ENCODE measurements at places on chromosomes 4 and X.

- DNase-seq, result no peak
These were observed 10.1 kb downstream of the SHOX start for GRCh38 chrX:640641-641040.

- DNase-seq, result no peak
These were observed 587 bp downstream of the TIMM8A start for GRCh38 chrX:101347859-101348451.

DNA sequence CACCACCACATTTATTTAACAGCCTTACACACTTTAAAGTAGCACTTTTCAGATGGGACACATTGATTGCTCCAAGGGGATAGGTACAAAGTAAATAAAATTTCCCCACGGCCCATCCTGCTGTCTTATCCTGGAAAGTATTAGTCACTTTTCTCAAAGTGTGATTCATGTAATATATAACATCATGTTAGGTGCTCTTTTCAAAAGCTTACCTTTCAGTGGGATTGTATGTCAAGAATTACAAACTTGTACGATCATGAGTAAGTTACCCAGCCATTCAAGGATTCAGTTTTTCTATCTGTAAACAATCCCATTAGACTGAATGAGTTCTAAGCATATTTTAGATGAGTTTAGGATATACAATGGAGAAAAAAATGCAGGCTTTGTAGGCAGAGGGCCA lies 876.6 kb upstream of the GRID2 start:
- no peak for DNase-seq

- no peak for DNase-seq
These were observed 410.6 kb downstream of the IL1RAPL1 start for GRCh38 chrX:28997706-28998463.

- no peak for DNase-seq
These were observed 281.7 kb upstream of the GK2 start for GRCh38 chr4:79689740-79690139.

GRCh38 chrX:155333544-155334100 lies 792 bp downstream of the CLIC2 start:
- DNase-seq, result no peak

GRCh38 chr4:150624055-150624454 lies 42.1 kb downstream of the MAB21L2 start:
- DNase-seq, result no peak

- DNase-seq, result no peak
These were observed 26.1 kb downstream of the IGSF1 start for GRCh38 chrX:131262738-131263679.

- DNase-seq, result no peak
These were observed 84.7 kb downstream of the SCD5 start for GRCh38 chr4:82713856-82714255.

DNA sequence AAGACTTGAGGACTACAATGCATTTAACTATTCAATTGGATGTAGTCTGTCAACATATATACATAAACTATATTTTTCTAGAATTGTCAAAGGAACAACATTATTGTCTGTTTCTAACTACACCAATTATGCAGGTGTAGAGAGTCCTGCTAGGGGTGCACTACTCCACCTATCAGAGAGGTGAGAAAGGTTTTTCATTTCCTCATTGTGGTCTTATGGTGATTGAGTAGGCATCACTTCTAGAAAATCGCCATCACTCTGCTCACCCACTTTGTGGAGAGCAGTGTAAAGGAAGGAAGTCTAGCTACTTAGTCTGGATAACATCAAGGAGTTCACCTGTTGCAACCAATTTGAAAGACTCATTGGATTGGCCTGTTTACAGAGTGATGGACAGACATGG lies 4.4 kb upstream of the ADH1C start:
- DNase-seq, result no peak

- DNase-seq, result no peak
These were observed 51.8 kb upstream of the JADE1 start for GRCh38 chr4:128757712-128758111.

DNA sequence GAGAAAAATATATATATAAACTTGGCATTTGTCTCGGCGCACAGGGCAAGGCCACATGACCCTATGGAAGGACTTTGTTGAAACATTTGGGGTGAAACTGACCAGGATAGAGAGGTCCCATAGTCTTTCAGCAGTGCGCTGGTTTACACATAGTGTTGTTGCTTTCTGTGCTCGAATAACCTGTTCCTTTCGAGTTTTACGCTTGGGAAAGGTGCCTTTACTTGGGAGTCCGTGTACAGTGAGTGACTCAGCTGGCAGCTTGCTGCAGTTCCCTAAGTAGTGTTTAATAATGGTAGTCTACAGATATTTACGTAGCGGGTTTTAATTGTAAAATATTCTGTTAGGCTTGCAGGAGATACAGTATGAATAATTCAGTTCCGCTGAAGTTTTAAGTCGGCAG lies 578 bp downstream of the APOOL start:
- DNase-seq, result no peak

GRCh38 chr4:138706201-138706600 lies 309.4 kb upstream of the NOCT start:
- DNase-seq, result no peak

Measured in GM12864 (cell line).